ENCODE measurements at places on chromosomes 16 and 17. TPM values are rescaled to one million over a fixed set of nuclear protein-coding genes. Genes with fewer than 3 reads are reported as not detected.

DNA sequence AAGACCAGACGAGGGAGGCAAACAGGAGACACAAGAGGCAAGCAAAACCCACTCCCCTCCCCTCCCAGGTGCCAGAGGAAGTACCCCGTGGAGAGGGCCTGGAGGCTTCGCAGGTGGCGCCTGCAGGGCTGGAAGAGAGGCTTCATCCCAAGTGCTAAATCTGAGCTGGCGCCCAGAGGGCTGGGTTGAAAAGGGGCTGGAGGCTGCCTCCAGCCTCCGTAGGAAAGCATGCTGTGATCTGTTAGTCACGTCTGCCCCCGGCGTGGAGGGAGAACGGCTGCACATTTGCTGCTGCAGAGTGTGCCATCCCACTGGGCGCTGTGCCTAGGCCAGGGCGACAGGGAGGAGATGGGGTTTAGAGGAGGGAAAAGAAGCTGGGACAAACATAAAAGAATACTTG, 16.9 kb downstream of the RPH3AL start:
- DNase-seq: no peak

The C1QTNF1 gene
- 8.0 TPM for total RNA-seq

The IRX6 gene
- total RNA-seq: not detected

- no peak for DNase-seq
Observed at GRCh38 chr17:63116228-63116627, 150.2 kb downstream of the TANC2 start.

- no peak for DNase-seq
Observed at GRCh38 chr16:72908362-72909167, 139.4 kb downstream of the ZFHX3 start.

- DNase-seq: no peak
Observed at GRCh38 chr16:26697807-26698206, 368.9 kb upstream of the C16orf82 start.

DNA sequence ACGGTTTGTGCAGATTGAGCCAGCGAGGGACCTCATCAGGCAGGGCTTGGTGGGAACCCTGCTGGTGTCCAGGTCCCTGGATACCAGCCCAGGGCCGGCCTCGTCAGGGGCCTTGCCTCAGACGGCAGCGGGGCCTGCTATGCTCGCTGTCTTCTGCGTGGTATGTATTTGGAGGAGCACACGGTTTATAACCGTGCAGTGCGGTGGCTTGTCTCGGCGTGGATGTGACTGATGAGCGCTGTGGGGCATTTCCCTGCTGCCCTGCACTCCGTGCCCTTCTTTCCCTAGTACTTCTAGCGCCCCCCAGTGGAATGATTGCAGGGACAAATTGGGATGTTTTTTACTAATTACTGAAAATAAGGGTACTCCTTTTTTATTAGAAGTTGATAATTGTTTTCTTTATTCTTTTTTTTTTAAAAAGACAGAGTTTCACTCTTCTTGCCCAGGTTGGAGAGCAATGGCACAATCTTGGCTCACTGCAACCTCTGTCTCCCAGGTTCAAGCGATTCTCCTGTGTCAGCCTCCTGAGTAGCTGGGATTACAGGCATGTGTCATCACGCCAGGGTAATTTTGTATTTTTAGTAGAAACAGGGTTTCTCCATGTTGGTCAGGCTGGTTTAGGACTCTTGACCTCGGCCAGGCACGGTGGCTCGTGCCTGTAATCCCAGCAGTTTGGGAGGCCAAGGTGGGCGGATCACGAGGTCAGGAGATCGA, 15.3 kb downstream of the TBCD start:
- DNase-seq: no peak

DNA sequence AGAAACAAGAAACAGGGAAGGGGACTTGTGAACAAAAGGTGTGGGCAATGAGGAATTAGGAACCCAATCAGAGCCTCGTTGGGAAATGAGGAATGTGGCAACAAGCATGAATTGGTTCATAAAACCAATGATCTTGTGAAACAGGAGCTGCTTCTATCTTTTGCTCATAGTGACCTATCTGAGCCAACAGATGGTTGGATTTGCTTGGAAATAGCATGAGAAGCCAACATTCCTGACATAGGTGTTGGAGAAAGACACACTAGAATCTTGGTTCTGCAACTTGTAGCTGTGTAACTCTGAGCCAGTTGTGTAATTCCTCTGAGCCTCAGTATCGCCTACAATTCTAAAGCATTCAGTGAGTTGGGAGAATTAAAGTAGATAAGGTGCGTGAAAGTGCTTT, 251.9 kb upstream of the AXIN2 start:
- no peak for DNase-seq

The EXOC3L1 gene
- 0.29 TPM for total RNA-seq

- no peak for DNase-seq
Observed at GRCh38 chr17:40450175-40450574, 6.9 kb downstream of the IGFBP4 start.

The TNFRSF17 gene
- not detected for total RNA-seq

- no peak for DNase-seq
Observed at GRCh38 chr16:8084882-8085281, 505.4 kb downstream of the TMEM114 start.

DNA sequence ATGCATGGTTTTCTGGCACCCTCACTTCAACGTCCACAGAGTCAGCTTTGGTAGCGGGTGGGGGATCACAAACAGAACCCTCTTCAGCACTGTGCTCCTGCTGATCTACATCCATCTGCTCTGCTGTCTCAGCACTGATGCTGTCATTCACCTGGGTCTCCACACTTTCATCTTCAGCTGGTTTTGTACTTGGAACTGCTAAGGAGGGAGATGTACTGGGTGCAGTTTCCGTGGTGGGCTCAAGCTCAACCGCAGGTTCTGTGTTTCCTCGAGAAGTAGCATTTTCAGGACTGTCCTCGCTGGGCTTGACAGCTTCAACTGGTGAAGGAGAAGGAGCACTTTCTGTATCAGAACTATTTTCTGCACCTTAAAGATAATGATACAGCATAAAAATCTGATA, 101.8 kb downstream of the TTC19 start:
- no peak for DNase-seq

The KCNG4 gene
- total RNA-seq: not detected
